CD4-positive, alpha-beta T cell treated with Interleukin-10 for 1 hour (primary cell): ENCODE measurements at places on chromosomes 13 and 19.

GRCh38 chr19:17097593-17098126 lies 22.1 kb downstream of the MYO9B start:
- no peak for DNase-seq

DNA sequence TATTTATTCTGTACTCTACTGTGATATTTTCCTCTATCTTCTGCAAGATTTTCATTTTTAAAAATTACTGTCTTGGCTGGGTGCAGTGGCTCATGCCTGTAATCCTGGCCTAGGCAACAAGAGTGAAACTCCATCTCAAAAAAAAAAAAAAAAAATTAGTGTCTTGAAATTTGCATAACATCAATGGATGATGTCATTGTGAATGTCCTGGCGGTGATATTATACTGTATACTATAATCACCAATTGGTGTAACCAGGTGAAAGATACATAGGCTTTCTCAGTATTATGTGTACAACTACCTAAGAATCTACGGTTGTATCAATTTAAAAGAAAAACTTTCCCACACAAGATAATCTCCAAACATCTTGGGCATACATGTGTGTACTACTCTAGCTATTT lies 15.2 kb downstream of the ZNF331 start:
- DNase-seq, result no peak

GRCh38 chr19:44627631-44628030 lies 14.3 kb downstream of the IGSF23 start:
- DNase-seq, result no peak

- DNase-seq, result no peak
These were observed 349.5 kb upstream of the MIR17HG start for GRCh38 chr13:90997951-90998350.

DNA sequence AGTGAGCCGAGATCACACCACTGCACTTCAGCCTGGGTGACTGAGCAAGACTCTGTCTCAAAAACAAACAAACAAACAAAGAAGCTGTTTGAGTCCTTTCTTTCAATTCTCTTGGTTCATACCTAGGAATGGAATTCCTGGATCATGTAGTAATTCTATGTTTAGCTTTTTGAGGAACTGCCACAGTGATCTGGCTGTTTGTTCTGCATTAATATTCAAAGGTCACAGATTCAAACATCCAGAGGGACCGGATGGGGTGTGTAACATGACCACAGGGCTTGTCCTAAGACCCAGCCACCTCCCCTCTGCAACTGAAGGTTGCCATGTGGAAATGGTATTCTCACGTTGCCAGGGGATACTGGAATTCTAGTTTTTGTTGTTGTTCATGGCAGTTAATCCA lies 10.2 kb downstream of the COLGALT1 start:
- DNase-seq, result no peak

GRCh38 chr13:79222427-79223205 lies 183.4 kb downstream of the RBM26 start:
- DNase-seq, result no peak

DNA sequence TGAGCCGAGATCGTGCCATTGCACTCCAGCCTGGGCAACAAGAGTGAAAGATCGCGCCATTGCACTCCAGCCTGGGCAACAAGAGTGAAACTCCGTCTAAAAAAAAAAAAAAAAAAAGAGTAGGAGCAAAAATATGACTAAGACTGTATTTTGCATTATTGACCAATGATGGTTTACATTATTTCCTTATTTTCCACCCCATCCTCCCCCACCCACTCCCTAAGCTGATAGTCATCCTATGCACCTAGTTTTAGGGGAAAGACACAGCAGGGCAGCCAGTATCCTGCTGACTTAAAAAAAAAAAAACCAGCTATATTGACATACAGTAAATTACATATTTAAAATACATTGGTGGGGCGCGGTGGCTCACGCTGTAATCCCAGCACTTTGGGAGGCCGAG lies 25.1 kb downstream of the VAV1 start:
- no peak for DNase-seq

DNA sequence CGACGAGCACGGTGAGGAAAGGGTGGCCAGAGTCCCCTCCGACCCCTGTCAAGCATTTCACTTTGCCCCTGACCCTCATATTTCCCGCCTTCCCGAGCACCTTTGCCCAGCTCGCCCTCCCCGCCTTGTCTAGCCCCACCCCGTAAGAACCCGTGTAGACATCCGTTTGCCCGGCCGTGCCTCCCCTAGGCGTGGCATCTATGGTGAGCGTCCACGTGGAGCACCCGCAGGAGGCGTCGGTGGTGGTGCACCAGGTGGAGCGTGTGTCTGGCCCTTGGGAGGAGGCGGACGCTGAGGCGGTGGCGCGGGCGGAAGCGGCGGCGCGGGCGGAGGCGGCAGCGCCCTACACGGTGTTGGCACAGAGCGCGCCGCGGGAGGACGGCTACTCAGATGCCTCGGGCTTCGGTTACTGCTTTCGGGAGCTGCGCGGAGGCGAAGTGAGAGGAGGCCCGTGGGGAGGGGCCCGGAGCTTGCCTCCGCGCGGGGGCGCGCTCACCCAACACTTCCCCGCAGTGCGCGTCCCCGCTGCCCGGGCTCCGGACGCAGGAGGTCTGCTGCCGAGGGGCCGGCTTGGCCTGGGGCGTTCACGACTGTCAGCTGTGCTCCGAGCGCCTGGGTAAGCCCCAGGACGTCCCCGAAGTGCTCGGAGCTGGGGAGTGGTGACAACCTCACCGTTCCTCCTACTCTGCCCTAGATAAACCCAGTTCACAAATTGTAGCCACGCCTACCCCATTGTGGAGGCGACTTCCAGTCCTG lies 4.2 kb downstream of the LTBP4 start:
- peak; percentile 91 for DNase-seq

DNA sequence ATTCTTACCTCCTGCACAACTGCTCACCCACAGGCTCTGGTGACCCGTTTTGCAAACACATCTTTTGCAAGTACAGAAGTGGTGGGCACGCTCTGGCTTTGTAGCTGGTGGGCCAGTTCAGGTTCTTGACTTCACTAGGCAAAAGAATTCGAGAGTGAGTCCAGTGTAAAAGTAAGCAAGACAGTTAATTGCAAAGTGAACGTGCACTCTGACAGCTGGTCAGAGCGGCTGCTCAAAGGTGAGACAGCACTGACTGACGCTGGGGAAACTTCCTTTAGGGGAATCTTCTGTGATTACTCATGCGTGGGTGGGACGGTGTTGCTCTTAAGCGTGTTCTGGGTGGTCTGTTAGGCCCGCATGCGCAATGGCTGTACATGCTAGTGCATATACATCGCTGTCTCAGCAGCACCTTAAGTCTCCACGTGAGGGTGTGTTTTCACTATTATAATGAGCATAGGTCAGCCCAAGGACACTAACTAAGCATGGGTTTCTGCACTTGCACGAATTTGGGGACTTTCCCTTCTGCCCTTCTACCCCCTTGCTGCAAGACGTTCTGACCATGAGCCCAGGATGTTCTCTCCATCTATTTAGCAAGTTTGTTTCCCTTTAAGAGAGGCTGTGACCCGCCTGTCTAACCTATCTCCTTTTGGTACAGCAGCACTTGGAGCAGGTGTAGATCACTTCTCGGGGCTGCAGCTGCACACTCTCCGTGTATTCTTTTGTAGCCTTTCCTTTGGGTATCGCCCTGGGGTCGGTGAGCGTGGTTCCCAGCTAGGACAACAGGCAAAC lies 30.2 kb upstream of the CD33 start:
- DNase-seq, result no peak

- DNase-seq, result no peak
These were observed 190.8 kb downstream of the UQCRFS1 start for GRCh38 chr19:29022165-29022564.

- DNase-seq, result no peak
These were observed 1072.4 kb downstream of the EFNB2 start for GRCh38 chr13:105463011-105463501.

GRCh38 chr19:46202426-46202825 lies 27.1 kb upstream of the IGFL1 start:
- DNase-seq, result no peak

DNA sequence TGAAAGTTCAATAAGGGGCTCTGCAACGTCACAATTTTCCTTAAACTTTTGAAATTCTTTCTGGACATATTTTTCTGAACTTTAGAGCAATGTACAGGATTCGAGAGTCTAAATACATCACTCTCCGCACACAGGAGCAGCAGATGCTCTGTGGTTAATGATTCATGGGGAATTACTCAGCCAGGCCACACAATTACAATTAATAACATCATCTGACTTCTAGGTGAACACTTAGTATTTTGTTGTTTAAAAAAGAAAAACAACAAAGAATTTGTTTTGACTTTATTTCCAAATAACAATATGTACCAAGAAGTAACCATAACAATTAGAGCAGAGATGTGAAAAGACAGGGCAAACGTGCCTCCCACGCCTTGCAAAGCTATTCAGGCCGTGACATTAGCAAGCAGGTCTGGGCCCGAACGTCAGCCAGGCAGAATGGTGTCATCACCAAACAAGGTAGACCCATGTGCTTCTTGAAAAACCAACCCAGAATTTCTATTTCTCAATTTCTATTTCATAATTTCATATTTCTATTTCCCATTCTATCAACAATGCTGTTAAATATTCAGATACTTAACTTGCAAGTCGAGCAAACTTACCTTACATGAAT lies 236.3 kb downstream of the COL4A1 start:
- DNase-seq, result no peak

DNA sequence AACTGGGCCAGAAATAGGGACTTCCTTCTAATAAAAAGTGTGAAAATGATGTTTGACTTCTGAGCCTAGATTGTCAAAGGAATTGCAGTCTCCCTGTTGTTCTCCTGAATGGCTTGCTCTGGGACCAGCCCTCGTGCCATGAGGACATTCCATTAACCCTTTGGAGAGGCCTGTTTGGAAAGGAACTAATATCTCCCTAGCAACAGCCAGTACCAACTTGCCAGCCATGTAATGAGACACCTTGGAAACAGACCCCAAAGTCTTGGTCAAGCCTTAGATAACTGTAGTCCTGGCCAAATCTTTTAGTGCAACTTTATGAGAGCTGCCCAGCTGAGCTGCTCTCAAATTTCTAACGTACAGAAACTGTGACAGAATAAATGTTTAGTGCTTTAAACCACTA lies 8.2 kb upstream of the SIAH3 start:
- no peak for DNase-seq

DNA sequence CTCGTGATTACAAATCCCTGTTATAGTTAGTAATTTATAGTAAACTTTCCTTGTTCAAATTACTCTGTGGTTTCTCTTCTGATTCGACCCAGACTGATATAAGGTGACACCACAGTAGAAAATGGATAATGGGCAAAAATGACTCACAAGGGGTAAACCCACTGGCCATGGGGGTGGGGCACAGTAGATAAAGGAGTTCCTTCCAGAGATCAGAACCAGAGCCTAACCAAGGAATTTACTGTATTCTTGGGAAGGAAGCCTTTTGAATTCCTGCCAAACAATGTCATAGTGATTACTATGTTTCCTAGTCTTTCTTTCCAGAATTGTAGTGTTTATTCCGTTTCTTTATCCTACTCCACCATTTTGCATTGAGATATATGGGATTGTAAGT lies 21.9 kb downstream of the MIR17HG start:
- no peak for DNase-seq

DNA sequence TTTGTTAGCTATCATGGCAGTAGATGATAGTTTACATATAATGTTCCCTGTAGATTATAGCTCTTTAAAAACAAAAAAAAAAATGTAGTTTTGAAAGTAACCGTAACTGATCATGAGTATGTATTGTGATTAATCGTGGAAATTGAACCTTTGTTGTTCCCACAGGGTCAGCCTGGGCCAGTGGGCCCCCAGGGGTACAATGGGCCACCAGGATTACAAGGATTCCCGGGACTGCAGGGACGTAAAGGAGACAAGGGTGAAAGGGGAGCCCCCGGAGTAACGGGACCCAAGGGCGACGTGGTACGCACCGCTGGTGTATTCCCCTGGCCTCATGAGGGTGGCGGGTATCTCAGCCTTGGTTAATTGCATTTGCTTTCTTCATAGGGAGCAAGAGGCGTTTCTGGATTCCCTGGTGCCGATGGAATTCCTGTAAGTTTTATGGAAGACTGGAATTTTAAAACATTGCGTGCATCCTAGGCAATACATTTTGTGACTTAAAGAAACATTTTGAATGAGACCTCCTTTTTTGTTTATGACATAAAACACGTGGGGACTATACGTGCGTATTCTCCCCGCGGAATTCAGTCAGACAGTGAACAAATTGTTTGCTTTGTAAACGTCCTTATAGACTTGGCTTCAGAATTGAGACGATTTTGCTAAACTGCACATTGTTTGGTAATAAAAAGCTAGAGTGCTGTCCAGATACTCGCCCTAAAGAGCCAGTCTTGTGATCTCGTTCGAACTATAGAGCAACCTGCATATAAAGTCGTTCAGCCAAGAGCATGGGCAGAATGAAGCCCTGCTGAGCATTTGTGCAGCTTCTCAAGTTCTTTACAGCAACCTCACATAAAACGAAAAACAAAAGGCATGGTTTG lies 117.7 kb downstream of the COL4A2 start:
- no peak for DNase-seq

- DNase-seq, result no peak
These were observed 9.0 kb downstream of the C19orf47 start for GRCh38 chr19:40339018-40339728.

DNA sequence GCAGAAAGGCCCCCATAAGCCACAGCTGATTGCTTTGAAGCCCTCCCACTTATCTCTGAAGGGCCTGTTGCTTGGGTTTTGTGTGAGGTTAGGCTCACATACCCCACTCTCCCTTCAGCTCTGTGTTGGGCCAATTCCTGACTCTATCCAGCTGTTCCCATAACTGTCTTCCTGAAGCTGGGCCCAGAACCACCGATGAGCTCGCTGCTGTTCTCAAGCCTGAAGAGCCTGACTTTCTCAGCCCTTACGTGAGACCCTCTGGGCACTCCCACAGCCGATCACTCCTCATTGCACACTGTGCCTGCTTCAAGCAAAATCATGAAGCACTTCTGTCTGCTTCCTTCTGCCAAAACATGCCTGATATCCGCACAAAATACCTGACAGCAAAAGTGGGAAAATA lies 124.1 kb downstream of the CRYL1 start:
- DNase-seq, result no peak

- no peak for DNase-seq
These were observed 33.2 kb upstream of the MEDAG start for GRCh38 chr13:30872685-30873461.

DNA sequence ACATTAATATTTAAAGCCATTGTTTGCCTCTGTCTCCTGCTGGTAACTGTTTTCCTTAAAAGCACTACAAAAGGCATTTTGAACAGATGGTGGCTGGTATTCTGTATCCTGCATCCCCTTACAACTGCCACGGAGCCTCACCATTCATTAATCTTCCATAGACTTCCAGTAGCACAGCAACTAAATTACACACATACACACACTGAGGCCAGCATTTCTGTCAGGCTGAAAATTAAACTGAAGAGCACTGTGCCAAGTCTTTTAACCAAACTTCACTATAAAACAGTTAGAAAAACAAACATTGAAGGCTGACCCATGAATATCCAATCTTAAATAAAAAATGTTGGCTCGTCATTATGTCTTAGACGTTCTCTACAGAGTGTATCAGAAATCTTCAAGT lies 697.8 kb downstream of the DACH1 start:
- DNase-seq, result no peak

GRCh38 chr13:47539317-47539716 lies 461.8 kb downstream of the SUCLA2 start:
- no peak for DNase-seq
